NCI-H1417 (cell line): ENCODE measurements at places on chromosomes 3 and 15.

GRCh38 chr15:90816401-90817116 is 51.8 kb upstream of the FURIN start:
- DNase-seq = no peak

DNA sequence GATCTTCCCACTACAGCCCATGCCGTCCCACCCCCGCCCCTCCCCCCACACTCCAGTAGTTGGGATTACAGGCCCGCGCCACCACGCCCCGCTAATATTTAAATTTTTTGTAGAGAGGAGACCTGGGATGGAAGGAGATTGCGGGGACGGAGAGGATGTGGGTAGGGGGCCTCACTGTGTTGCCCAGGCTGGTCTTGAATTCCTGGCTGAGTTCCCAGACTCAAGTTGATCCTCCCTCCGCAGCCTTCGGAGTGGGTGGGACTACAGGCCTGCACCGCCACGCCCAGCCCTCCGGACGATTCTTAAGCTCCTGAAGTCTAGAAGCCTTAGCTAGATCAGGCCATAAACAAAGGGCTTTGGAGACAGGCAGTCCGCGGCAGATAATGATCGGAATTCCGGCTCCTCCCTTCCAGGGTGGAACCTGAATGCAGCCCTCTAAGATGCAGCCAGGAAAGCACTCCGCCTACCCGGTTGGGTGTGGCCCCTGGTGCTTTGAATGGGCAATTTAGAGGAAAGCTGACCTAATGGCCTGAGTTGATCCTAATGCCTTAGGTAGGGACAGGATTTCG is at the start of gene DPPA2:
Gene DPPA2 (minus strand): TSS at position 356 of the 569 bp plus-strand sequence. CDS start 1,975 bp downstream, outside the sequence.
- no peak for DNase-seq

DNA sequence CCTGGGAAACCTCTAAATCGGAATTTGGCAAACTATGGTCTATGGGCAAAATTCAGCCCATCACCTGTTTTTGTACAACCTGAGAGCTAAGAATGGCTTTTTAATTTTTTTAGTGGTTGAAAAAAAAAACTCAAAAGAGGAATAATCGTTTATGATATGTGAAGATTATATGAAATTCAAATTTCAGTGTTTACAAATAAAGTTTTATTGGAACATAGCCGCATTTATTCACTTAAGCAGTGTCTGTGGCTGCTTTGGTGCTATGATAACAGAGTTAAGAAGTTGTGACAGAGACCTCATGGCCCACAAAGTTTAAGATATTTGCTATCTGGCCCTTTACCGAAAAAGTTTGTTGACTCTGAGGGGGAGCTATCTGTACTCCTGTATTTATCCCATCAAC is 36.4 kb upstream of the LACTB start:
- DNase-seq = no peak

DNA sequence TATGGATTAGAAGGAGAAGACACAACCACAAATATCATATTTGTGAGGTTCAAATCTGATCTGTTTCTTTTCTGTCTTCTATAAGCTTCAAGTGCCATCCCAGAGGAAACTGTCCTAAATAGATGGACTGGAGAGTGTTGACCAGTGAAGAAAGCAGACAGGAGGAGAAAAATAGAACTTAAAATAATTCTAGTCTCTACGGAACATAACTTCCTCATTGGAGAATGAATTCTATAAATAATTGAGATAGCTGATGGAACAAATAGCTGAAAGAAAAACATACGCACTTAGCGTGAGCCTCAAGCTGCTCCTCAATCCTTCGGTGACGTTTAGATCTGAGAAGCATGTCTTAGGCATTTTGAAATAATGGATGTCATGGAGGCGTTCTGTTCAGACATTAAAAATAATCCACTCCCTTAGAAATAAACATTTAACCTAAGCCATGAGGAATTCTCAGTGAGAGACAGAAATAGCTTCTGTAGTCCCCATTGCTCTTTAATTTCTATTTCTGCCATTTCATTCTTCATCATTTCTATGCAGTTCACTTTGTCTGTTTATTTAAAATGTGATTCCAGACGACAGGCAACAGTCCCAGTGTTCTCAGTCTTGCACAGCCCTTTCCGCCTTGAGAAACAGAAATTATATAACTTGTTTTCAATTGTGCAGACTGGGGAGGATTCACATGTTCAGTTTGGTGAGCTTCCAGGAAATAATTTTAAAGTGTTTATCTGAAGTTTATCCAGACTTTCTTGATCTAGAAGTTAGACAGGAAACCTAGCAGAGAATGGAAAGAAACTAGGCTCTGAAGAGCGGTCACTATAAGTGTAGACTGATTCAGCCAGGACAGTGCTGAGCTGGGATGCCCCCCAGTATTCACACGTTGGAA is 97.3 kb downstream of the NR1D2 start:
- no peak for DNase-seq

DNA sequence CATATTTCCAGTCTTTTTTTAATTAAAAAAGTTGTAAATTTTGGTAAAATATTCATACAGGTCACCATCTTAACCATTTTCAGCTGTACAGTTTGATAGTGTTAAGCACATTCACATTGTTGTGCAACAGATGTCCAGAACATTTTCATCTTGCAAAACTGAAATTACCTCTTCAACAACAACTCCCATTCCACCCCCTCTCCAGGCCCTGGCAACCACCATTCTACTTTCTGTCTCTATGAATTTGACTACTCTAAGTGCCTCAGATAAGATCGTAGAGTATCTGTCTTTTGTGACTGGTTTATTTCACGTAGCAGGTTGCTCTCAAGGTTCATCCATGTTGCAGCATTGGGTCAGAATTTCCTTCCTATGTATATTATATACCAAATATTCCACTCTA is 76.0 kb downstream of the SLCO3A1 start:
- no peak for DNase-seq

DNA sequence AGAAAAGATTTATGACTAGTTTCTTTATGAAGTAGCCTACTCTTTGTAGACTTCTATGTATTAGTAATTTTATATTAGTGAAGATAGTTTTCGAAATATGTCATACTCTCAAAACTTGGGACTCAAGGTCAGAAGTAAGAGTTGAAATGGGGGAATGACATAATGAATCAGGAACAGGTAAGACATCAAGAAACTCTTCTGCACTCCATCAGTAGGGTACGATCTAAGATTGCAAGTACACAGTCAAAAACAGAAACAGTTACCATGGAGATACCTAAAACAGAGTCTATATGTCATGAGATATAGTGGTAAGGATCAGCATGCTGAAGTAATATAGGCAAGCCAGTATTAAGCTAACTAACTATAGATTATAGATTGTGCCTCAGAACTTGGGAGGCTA is 187.0 kb upstream of the MLF1 start:
- no peak for DNase-seq

GRCh38 chr15:58081456-58081855 is 15.9 kb upstream of the ALDH1A2 start:
- no peak for DNase-seq

GRCh38 chr3:177777699-177778098 is 580.4 kb upstream of the TBL1XR1 start:
- peak; percentile 82 for DNase-seq

GRCh38 chr3:110074095-110074494 is 736.7 kb upstream of the DPPA4 start:
- DNase-seq = no peak

- DNase-seq = no peak
Observed at GRCh38 chr3:54670201-54671000, 257.5 kb downstream of the LRTM1 start.

GRCh38 chr15:35519541-35520149 is 26.3 kb downstream of the DPH6 start:
- DNase-seq = peak; percentile 43
